ENCODE measurements at places on chromosomes 7 and 10.

- DNase-seq, result no peak
Observed at GRCh38 chr10:12158111-12158510, 28.6 kb downstream of the SEC61A2 start.

GRCh38 chr7:149321978-149322541 is 60.1 kb downstream of the ZNF783 start:
- no peak for DNase-seq

DNA sequence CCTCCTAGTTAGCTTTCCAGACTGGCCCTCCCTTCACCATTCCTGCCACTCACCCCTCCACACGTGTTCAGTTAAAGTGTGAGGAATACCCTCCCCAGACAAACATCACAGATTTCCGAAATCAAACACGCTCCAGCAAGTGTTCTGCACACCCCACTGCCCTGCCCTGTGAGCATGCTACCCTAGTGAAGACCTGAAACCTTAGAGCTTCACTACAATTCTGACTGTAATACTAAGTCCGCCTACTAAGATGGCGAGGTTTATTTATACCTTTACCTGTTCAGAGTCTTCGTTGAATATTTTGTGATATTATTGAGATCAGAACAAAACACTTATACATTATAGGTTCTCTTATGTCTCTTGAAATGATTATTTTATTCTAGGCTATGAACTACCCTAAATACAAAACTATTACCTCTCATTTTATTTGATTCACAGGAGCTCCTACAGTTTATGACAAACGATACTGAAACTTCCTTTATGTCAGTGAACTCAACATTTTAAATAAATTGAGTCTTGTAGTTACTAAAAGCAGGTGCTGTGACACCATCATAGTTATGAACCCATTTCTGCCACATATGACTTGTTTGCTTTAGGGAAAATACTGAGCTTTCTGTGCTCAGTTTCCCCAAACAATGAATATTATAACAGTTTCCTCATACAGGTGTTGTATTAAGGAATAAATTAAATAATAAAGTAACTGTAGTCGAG is 8.6 kb downstream of the SCIN start:
- DNase-seq, result no peak

- DNase-seq, result no peak
Observed at GRCh38 chr7:2100278-2101208, 132.2 kb downstream of the MAD1L1 start.

DNA sequence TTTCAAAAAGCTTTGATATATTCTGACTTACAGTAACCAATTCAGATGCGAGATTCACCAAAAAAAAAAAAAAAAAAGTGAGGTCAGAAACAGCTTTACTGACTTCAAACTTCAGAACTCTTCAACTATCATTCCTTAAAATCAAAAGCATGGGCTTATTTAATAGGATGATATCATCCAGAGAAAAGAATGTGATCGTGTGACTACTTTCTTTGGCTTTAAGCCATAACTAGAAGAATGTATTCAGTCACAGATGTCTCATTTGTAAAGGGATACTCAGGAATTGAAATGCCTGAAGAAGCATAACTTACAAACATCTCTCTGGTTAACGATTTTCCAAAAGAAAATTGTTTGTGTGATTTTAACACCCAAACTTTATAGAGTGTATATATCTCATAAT is 11.5 kb downstream of the TPK1 start:
- DNase-seq, result no peak

DNA sequence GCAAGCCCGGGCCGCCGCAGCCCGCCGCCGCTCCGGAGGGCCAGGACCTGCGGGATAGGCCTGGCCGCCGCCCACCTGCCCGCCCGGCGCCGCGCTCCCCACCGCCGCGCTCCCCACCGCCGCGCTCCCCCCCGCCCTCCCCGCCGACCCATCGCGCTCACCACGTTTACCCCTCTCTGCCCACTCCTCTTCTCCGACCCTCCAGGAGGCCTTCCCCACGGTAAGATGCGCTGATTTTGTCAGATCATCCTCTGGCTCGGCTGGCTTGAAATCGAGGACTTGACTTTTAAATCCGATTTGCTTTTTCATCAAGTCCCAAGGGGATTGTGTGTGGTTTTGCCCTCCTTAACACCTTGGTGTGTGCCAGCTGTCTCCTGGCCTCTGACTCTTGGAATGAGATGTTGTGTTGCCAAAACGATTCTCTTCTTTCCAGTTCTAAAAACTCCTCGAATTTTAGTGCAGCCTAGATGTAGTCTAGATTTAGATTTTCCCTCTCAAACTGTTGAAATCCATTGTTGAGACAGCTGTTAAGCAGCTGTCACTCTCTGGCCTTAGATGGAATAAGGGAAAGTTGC is 738 bp downstream of the POM121 start:
- DNase-seq, result no peak

GRCh38 chr7:107564553-107565298 is 955 bp downstream of the DUS4L start:
- peak; percentile 9 for DNase-seq

GRCh38 chr7:158541346-158542010 is 46.1 kb downstream of the PTPRN2 start:
- no peak for DNase-seq

DNA sequence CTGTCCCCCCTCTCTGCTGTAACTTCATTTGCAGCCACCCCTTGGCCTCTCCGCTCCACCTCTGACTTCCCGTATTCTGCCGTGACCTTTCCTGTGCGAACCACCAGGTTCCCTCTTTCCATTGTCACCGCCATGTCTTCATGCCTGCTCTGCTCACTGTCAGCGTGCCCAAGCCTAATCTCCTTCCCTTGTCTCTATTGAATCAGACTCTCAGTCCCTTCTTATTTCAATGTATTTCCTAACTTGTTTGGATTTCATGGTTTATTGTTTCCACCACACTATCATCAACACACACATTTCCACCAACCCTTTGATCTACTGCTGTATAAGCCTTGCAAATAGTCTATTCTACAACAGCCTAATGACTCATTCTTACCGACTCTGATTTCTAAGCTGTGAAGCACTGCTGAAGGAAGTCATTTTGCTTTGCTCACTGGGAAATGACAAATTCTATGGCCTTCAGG is 30.0 kb upstream of the INHBA start:
- peak; percentile 6 for DNase-seq

DNA sequence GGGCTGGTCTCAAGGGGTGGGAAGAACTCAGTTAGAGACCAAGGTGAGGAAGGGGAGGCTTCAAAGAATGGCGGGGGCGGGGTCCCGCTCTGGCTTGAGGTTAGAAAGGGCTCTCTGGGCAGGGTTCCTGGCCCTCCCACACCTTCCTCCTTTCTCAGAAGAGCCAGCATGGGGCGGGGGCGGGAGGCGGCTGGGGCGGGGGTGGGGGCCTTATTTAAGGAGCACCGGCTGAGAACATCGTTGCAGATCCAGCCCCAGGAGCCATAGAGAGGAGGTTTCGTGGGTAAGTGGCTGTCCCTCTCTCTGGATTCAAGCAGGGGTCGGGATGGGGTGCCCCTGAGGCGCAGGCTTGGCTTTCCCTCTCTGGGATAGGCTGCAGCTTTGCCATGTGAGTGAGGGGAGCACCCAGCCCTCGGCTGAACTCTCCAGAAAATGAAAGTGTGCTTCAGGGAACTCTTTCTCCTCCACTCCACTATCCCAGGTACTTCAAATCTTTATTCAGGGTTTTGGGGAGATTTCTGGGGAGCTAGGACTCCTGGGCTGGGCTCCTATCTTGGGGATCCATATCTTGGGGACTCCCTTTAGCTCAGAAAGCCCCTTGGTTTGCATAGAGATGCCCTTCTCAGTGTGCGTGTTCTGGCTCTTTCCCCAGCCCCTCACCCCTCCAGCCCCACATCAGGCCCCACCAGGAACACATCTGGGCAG is 3.3 kb upstream of the CUEDC2 start:
- DNase-seq, result peak; percentile 74

GRCh38 chr10:71357792-71358265 is 38.8 kb downstream of the SLC29A3 start:
- no peak for DNase-seq

DNA sequence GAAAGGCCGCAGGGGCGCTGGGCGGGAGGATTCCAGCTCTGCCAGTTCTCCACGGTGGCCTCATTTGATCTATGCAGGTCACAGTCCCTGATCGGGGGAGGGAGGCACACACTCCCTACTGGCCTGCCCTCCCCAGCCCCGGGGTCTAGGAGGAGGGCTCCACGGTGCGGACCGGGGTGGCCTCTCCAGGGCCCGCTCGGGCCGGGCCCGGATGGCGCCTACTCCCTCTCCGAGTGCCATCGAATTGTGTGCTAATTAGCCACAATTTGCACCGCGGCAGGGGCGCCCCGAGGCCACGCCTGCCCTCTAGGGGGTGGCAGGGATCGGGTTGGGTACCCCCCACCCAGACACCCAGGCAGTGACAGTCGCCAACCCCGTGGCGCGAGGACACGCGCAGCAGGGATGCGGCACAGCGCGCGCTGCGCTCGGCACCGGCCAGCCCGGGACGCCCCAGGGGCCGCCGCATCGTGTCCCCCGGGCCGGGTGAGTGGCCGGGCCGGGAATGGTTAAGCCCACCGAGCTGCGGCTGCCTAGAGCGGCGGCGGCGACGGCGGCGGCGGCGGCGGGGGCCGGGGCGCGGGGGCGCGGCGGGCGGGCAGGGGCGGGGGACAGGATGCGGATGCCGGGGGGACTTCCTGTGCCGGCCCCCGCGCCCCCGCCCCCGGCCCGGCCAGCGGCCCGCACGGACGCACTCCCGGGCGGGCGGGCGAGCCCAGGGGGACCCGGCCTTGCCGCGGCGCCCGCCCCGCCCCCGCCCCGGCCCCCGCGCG is at the start of gene ZNF853:
Gene ZNF853 (plus strand): TSS at position 658 of the 770 bp plus-strand sequence. CDS start 565 bp downstream, outside the sequence.
- DNase-seq, result peak; percentile 64

- DNase-seq, result no peak
Observed at GRCh38 chr7:23404546-23405239, 65.6 kb downstream of the IGF2BP3 start.

DNA sequence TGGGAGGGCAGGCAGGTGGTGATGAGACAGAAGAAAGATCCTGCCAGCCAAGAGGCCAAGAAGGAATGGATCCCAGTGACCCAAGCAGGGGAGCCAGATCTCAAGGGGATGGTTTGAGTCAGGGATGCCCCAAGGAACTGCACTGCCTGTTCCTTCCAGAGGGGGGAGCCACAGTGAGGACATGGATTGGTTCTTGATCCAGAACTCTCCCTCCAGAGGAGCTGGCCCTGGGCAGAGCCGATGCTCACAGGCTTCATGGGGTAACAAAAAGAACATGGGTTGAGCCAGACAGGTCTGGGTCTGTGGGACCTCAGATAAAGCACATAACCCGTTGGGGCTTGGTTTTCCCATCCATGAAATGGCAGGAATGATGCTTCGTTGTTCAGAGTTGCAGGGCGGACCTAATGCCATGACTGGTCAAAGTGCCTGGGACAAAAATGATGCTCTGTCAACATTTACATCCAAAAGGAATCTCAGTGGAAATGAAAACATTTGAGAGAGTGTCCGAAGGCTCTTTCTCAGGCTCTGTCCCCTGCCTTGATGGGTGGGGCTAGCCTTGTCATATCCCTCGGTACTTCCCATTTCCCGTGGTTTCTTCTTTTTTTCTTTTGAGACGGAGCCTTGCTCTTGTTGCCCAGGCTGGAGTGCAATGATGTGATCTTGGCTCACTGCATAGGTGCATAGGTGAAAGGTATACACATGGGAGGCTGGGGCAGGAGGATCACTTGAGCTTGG is 4.7 kb upstream of the DENND2A start:
- peak; percentile 80 for DNase-seq

DNA sequence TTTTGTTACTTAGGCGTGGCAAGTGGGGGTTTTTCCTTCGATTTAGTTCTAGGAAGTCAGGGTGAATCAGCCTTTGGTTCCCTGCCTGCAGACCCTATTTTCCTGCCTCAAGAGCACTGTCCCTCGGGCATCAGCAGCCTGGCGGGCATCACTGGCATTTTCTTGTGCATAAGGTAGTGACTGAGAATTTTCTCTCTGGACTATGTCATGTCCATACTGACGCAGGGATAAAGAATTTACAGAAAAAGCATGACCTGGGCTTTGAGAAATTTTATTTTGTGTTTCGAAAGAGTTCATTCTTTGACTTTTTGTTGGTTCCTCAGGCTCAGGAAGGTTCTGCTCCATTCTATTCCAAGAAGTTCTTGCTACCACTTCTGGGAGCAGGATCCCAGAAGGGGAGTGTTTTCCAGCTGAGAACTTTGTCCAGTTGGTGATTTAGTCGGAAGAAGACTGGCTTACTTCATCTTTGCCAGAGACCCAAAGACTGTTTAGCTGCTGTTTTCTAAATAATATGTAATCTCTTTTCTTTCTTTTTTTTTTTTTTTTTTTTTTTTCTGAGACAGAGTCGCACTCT is 213.9 kb upstream of the SH2B2 start:
- DNase-seq, result no peak

- DNase-seq, result no peak
Observed at GRCh38 chr10:89494575-89494974, 40.8 kb downstream of the SLC16A12 start.

DNA sequence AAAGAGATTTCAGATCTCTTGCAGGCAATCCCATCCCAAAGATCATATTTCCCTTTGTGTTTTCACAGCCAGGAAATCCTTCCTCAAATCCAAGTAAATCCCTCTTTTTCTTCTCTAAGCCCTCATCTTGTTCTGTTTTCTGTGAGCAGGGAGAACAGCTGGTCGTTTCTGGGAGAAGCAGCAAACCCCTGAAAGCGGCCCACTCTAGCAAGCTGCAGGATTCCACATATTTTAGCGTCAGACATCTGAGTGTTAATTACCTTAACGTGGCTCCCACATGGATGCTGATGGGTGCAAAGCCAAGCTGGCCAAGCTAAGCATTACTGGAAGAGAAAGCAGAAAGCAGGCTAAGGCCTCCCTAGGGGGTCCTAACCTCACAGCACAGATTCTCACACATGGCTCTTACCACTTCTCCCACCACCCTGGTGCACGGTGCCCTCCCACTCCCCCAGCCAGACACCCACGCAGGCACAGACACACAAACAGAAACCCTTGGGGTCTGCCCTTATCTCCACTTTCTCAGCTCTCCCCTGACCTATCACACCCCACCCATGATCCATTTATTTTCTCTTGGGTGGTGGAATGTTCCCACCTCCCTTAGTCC is 551.0 kb upstream of the AUTS2 start:
- no peak for DNase-seq

GRCh38 chr10:108861181-108861754 is 1062.0 kb downstream of the XPNPEP1 start:
- no peak for DNase-seq

DNA sequence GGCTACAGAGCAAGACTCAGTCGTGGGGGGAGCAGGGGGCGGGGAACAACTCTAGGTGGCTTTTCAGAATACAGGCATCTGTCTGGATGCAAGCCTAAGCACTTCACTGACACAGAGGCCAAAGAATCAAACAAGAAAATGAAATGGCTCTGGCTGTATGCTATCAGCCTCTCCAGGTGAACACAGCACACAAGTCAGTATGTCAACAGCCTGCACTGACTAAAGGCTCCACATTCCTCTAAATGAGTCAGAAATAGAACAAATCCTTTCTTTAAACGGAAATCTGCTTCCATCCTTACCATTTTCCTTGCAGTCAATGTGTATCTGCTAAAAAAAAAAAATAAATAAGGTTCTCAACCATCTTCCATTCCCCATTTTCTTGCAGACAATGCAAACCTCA is 88.3 kb downstream of the ARMH3 start:
- no peak for DNase-seq

GRCh38 chr7:70717553-70718329 is 414.2 kb upstream of the GALNT17 start:
- DNase-seq, result no peak

- DNase-seq, result no peak
Observed at GRCh38 chr10:46097576-46098317, 51.7 kb upstream of the MSMB start.
